ENCODE measurements at places on chromosomes 4 and X.

DNA sequence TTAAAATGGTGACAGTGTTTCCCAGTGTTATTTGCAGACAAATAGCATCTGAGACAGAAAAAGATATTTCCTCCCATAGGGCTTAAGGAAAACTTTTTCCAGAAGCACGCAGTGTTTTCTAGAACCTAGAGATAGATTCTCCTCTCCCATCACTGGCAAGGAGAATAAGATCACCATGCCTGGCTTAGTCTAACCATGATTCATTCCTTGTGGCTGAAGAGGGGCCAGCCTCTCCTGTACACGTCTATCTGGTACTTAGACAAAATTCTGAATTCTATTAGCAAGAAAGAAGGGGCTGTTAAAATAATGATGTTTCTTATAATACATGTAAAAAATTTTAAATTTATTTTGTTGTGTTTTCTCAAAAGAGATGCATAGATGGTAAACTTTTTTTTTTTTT is 296.1 kb upstream of the LDB2 start:
- no peak for DNase-seq

GRCh38 chrX:126165721-126166461 is at the start of gene DCAF12L2:
DCAF12L2 (minus strand) TSS chrX:126166289; CDS start chrX:126165924, 365 bp downstream.
- no peak for DNase-seq

DNA sequence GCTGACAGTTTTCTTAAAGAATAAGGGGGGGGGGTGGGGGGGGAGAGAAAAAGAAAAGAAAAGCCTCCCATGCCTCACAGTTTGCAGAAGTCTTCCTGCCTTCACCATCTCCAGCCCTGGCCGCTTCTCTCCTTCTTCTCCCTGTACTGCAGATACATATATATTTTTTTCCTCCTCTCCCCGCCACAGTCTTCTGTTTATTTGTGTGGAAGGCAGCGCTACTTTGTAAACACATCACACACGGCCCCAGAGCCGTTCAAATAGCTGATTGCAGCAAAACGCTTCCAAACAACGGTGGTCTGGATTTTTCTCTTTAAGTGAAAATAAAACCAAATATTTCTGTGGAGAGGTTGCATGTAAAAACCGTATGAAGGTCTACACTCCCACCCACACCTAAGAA is 732 bp downstream of the NLGN4X start:
- DNase-seq = no peak

DNA sequence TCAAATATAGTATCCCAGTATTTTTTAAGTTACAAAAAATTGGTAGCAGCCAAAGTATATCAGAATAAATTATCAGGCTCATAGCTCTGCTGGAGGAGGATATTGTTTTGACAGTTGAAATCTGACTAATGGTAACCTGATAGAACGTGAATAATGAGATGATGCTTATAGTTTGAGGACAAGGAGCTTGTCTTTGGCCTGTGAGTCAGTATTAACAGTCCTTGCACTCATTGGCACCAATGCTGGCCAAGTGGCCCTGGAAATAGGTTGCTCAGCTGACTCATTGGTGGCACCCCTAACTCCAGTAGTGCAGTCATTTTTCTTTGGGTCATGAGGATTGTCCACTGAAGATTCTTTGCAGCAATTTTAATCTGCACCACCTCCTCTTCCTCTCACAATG is 203.3 kb upstream of the JADE1 start:
- no peak for DNase-seq

DNA sequence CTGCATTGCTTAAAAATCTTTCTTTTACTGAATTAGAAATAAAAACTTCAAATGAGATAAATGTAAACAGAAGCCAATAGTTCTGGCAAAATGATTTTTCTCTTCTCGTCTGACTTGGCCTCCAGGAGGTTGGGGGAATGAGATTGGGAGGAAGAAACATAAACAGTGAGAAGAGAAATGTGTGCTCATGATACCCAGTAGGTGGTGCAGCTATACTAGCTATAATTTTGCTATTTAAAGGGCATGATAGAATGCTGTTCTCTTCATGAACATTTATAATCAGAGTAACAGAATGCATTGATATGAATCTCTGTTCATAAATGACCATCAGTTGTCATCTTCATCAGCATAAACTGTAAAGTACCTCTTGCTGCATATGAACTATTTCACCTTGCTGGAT is 85.5 kb downstream of the TACR3 start:
- DNase-seq = no peak

DNA sequence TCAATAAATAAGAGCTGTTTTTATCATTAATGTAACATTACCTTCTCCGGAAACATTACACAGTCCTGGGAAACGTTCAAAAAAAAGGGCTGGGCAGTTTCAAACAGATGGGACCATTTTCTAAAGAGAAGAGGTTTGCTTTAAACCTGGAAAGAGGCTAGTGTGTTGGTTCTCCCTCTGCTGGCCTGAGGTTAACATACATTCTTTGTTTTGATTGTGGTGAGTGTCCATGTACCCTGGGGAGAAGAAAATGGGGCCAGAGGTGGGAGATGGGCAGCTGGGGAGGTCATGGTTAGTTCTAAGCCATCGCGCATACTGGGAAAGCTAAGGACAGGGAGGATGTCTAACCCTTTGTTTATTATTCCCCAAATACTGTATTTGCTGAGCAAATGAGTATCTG is 194.7 kb downstream of the CPEB2 start:
- DNase-seq = no peak

- DNase-seq = no peak
Observed at GRCh38 chr4:125722009-125722408, 407.3 kb downstream of the FAT4 start.

- no peak for DNase-seq
Observed at GRCh38 chrX:10538831-10539230, 81.6 kb downstream of the MID1 start.

DNA sequence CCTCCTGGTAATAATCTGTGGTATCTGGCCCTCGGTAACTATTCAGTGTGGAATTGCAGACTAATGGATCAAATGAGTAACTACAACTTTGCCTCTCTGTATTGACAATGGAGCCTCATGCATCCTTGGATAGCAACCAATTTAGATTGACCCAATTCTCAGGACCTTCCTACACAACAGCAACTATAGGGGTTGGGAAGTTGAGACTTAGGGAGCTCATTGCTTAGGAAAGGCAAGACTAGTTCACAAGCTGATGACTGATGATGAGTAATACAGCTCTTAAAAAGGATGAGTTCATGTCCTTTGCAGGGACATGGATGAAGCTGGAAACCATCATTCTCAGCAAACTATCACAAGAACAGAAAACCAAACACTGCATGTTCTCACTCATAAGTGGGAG is 47.5 kb upstream of the KLHL13 start:
- DNase-seq = no peak

GRCh38 chr4:141352909-141353525 is 132.3 kb downstream of the ZNF330 start:
- no peak for DNase-seq

DNA sequence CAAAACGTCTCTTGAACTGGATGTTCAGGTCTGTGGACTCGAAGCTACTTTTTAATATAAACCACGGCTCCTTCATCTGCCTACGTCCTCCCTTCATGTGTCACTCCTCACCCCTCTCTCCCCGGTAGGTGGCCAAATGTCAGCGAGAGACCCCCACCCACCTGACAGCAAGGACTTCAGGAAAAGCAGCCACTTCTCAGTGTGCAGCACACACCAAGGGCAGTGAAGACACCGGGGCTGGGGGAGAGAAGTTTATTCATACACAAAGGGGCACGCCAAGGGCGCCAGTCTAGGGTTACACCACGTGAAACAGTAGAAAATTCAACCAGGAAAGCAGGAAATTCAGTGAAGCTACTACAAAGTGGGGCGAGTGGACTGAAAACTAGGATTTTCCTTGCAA is 181.2 kb downstream of the AFAP1 start:
- DNase-seq = no peak

GRCh38 chr4:159926871-159927270 is 824.0 kb downstream of the RAPGEF2 start:
- no peak for DNase-seq

GRCh38 chr4:104868533-104868932 is 278.1 kb upstream of the TET2 start:
- DNase-seq = no peak

- no peak for DNase-seq
Observed at GRCh38 chrX:7028246-7028645, 119.3 kb upstream of the STS start.

DNA sequence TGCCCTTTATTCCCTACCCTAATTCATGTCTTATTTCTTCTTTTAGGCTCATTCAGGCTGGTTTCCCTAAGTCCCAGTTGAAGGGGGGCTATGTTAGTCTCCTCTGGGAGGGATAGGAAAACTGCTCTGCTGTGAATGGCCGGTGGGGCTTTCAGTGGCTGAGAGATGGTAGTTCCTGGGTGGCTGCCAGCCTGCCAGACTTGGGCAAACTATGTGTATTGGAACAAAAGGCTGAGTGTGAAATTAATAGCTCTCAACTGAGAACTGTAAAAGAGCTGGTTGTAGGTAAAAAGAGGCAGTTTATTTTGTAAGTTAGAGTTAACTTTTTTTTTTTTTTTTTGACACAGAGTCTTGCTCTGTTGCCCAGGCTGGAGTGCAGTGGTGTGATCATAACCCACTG is 28.8 kb downstream of the ARHGAP10 start:
- peak; percentile 24 for DNase-seq

DNA sequence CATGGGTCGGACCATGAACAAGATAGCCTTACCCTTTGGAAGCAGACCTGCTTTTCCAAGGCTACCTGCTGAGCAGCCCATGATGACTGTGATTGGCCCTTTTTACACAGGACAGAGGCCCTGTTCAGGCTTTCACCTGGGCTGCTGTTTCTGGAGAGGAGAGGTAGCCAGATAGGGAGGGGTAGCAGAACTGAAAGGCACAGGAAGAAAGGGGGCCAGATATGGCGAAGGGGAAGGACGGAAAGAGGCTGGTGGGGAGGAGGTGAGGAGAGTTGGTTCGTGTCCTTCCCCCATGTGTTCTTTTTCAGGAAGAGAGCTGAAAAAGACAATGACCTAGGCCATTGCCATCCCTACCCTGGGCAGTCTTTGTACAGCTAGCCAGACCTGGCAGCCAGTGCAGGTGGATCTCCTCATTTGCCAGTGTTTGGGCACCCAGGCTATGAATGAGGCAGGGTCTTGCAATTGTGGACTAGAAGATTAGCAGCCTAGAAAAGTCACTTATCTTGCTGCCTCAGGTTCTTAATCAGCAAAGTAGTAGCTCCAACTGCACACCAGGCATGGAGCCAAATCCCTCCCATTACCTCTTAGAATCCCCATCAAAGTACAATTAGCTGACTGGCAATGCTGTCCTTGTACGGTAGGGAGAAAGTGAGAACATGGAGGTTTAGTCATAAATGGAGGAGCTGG is 139.6 kb downstream of the AMMECR1 start:
- DNase-seq = peak; percentile 23

- DNase-seq = no peak
Observed at GRCh38 chr4:145939441-145939750, 773 bp upstream of the ZNF827 start.

GRCh38 chrX:110786486-110786885 is 9.1 kb downstream of the CHRDL1 start:
- DNase-seq = no peak

DNA sequence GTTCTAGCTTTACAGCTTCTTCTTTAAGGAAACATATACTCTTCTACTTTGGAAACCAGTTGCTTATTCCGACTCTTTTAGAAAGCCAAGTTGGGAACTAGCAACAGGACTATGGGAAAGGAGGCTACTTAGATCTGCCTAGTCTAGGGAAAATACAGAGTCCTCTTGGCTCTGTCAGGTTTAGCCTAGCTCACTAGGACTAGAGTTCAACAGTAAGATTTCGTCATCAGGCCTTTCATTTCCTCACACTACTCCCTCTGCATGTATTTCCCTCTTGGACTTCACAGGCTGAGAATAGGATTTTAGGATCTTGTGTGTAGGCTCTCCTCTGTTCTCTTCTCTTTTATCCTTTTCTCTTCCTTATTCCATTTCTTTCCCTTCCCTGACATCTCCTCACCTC is 409.8 kb downstream of the AR start:
- DNase-seq = no peak

GRCh38 chr4:122826553-122827257 is at the start of gene FGF2:
FGF2 (plus strand) TSS chr4:122826831; CDS start chr4:122827175, 344 bp downstream.
- no peak for DNase-seq

- no peak for DNase-seq
Observed at GRCh38 chr4:159353422-159354116, 250.7 kb downstream of the RAPGEF2 start.

- DNase-seq = no peak
Observed at GRCh38 chr4:113086172-113086695, 36.8 kb downstream of the ANK2 start.

- no peak for DNase-seq
Observed at GRCh38 chr4:37604461-37604860, 81.7 kb downstream of the RELL1 start.

DNA sequence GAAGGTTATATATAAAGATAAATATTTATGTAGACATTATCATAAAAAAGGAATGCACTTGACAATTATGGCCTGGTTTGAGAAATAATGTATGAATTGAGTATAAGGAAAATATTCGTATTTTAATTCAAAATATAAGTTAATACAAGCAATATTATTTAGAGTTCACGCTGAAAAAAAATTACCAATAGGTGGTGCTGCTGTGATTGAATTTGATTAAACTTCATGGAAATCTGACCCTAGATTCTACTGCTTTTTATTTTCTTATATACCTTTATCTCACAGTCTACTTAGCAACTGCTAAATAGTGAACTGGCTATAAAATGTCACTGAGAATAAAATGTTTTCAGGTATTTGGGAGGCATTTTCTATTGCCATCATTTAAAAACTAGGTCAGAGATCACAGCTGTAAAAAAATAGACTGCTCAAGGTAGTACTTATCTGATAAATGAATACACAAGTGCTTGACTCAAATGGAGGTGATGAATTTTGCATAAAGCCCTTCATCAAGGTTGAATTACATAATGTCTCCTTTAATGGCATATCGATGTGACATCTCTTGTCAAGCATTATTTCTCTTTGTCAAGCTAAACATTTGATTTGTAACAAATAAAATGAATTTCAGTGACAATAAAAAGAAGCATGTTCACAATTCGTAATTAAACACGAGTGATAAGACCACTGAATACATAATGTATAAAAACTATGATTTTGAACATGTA is 1638.8 kb upstream of the PCDH7 start:
- peak; percentile 1 for DNase-seq

GRCh38 chrX:123927845-123928244 is 33.7 kb upstream of the STAG2 start:
- DNase-seq = no peak

- no peak for DNase-seq
Observed at GRCh38 chrX:124986284-124986683, 333.4 kb upstream of the TEX13C start.

- no peak for DNase-seq
Observed at GRCh38 chrX:149984411-149984810, 46.1 kb upstream of the EOLA2 start.

DNA sequence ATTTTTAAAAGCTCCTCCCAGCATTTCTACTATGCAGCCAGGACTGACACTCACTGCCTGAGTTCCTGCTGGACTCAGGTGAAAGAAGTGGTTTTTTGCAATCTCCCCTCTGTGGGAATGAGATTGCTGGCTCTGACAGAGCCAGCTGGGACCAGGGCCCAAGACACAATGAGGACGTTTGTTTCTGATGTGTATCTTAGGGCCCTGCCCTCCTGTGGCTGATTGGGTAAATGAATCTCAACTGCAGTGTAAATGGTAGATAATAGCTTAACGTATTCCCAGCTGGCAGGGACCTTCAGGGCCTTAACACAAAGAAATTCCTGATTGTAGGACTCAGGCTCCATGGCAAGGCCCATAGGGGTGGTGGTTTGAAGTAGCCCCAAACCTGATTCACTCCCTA is 85.8 kb upstream of the PRPS1 start:
- DNase-seq = peak; percentile 37

GRCh38 chrX:48794340-48794910 is 7.4 kb upstream of the HDAC6 start:
- DNase-seq = no peak

Measured in NCI-H2029 (cell line).